ENCODE measurements at places on chromosomes 5 and 9.

DNA sequence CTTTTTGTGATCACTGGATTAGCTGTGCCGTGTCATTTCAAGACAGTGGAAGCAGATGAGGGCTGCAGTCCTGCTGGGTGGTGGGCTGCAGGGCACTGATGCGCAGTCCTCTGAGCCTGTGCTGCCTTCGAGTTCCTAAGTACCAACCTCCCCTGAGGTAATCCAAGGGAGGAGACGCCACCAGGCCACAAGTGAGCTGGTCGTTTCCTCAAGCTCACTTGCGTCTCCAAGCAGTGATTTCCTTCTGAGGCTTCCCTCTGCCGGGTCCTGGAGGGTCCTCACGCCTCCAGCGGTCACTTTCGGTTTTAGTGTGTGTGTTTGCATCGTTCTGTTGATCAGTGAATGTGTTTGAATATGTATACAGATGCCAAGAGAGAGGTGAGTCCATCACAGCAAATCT, 115.7 kb downstream of the TRIO start:
- DNase-seq: no peak

DNA sequence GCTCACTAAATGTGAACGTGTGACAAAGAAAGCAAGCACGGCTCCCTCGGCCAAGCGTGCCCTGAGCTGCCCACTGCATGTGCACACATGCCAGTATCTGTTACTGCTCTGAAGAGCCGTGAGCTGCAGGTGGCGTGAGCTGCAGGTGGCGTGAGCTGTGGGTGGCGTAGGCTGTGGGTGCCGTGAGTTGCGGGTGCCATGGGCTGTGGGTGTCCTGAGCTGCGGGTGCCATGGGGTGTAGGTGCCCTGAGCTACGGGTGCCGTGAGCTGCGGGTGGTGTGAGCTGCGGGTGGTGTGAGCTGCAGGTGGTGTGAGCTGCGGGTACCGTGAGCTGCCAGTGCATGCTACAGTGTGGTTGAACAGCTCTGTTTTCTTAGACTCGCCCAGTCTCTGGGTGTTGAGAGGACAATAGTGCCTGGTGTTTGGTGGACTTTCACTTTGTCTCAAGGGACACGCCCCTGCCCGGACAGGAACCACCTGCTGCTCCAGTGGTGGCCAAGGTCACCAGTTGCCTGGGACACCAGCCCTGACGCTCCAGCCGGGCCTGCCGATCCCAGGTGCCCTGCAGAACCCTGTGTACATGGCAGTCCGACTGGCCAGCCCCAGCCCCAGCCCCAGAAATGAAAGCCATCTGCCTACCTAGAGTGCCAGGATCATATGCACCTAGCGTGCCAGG, 6.7 kb downstream of the CCDC187 start:
- no peak for DNase-seq

DNA sequence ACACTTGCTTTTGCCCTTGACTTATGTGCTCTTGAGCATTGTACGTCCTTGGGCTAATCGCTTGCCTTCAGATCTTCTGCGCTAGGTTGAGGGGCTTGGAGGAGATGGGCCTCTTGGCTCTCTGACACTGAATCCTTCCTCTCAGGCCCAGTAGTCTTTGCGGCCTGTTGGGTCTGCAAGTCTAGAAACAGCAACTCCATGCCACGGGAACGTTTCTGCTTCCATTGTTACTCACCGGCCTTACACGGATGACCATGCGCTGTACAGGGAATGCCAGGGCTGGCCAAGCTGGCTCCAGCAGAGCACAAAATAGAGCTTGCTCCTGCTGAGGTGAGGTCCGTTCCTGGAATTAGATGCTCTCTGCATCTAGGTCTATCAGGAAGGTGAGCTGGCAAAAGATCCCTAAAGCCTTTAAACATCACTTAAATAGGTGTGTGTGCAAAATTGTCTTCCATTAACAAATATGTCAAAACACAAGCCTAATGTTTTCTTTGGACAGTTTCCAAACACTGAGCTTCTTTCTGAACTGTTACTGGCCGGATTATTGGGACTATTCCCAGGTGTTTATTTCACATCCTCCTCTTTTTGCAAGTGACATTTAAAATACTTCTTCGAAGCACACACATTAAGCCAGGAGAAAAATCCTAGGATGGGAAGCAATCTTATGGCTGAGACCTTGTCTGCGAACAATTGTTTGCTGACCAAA, 29.7 kb downstream of the DAPK1 start:
- no peak for DNase-seq

DNA sequence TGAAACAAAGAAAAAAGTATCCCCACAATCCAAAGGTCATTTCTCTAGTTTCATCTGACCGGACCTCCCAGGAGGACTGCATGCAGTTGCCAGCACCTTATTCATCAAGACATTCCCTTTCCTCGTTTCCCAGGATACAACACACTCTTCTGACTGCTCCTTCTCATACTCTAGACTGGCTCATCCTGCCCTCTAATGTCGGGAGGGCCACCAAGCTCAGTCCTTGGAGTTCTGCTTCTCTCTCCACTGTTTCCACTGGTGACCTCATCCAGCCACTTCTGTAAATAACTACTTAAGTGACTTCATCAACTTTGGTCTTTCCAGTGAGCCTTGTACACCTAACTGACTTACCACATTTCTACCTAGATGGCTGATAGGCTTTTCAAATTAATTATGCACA, 179.1 kb downstream of the EPB41L4A start:
- DNase-seq: no peak

DNA sequence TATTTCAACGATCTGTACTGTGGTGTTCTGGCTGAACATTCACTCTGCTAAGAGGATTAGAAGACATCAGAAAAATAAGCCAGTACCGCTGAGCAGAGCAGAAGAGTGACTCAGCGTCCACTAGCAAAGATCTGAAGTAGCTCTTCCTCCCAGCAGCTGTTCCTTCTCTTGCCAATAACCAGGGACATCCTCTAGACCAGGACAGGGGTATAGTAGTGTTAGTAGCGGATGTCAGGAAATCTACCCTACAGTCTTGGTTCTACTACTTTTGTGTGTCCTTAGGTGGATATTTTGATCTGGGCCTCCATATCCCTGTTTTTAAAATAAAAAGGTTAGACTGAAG, 103.6 kb downstream of the TSSK1B start:
- DNase-seq: no peak

GRCh38 chr9:10700915-10701314, 88.1 kb upstream of the PTPRD start:
- DNase-seq: peak; percentile 3

- DNase-seq: no peak
Observed at GRCh38 chr5:107121793-107122519, 548.8 kb downstream of the EFNA5 start.

- DNase-seq: no peak
Observed at GRCh38 chr9:101400120-101400519, 1.5 kb downstream of the ZNF189 start.

GRCh38 chr5:83957188-83957587, 236.5 kb upstream of the HAPLN1 start:
- DNase-seq: peak; percentile 2

DNA sequence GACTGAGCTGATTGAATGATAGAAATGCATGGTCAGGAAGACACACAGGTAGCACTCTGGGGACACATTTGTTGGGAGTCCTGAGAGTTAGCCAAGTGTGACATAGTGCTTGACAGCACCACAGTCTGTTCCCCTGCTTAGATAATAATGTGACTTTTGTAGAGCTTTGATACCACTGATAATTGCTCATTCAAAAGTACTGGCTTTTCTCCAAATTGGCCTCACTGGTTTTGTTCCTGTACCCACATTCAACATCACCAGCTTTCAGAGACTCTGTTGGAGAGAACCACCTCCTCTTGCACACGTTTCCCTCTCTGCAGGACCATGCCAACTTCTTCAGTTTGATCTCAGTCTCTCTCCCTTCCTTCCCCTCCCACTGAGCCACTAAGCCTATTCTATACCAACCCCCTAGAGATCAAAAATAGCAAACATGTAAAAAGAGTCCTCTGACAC, 52.5 kb upstream of the IL7R start:
- no peak for DNase-seq

- no peak for DNase-seq
Observed at GRCh38 chr9:133378408-133378962, 2.3 kb downstream of the STKLD1 start.

- no peak for DNase-seq
Observed at GRCh38 chr5:169785771-169786618, 148.9 kb downstream of the DOCK2 start.

- no peak for DNase-seq
Observed at GRCh38 chr5:10489810-10490426, 48.2 kb downstream of the ROPN1L start.

DNA sequence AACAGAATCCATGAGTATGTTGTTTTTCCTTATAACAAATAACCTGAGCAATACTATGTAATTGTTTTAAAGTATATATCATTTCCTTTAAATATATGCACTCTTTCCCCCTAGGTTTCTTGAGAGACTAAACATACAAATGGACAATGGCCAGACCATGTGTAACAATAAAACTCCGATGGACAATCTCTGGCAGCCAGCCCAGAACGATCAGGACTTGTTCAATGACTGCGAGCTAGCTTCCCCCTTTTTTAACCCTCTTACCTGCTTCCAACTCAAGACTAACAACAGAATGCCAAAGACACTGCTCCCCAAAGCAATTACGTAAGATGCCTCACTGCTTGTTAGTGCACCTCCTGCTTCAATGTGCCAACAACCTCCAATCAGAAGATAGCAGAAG, 94.9 kb downstream of the HTR4 start:
- no peak for DNase-seq

DNA sequence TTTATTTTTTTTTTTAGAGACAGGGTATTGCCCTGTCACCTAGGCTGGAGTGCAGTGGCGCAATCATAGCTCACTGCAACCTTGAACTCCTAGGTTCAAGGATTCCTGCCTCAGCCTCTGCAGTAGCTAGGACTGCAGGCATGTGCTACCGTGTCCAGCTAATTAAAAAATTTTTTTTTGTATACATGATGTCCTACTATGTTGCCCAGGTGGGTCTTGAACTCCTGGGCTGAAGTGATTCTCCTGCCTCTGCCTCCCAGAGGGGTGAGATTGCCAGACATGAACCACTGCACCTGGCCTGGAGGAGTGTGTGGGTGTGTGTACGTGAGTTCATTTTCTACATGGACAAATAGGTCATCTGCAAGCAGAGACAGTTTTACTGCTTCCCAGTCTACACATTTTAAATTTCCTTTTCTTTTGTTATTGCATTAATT, 33.8 kb downstream of the JMY start:
- no peak for DNase-seq

GRCh38 chr9:112118009-112118408, 57.1 kb downstream of the SUSD1 start:
- no peak for DNase-seq

- no peak for DNase-seq
Observed at GRCh38 chr9:119509291-119509905, 140.2 kb upstream of the BRINP1 start.

All from NCI-H1930 (cell line).